Osteoblast (primary cell): ENCODE measurements at places on chromosomes 13 and 19. TPM values are rescaled to one million over a fixed set of nuclear protein-coding genes. Genes with fewer than 3 reads are reported as not detected.
A peak's percentile ranks its signal among the peaks of the same experiment; 100 is the strongest.

DNA sequence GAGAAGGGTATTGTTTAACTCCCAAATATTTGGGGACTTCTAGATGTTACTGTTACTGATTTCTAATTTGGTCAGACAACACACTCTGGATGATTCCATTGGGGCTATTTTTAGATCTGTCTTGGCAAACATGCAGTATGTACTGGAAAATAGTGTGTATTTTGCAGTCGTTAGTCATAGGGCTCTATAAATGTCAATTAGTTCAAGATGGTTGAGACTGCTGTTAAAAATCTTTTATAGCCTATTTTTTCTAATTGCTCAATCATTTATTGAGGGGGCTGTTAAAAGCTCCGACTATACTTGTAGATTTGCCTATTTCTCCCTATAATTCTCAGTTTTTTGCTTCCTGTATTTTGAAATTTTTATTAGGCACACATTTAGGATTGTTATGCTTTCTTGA is 31.4 kb downstream of the PPP5C start:
- H3K4me3 ChIP-seq: no peak overlapping the region
- H3K4me1 ChIP-seq: peaks cover 24% of the 10 kb centered on the region
- H3K27ac ChIP-seq: peak overlapping the region; percentile 68

- H3K27me3 ChIP-seq: peaks cover 6% of the 10 kb centered on the region
- DNase-seq: no peak
- no peak overlapping the region for H3K27ac ChIP-seq
- H3K4me1 ChIP-seq: no peaks in the 10 kb centered on the region
Observed at GRCh38 chr19:42531313-42531712, 3.0 kb upstream of the CEACAM1 start.

DNA sequence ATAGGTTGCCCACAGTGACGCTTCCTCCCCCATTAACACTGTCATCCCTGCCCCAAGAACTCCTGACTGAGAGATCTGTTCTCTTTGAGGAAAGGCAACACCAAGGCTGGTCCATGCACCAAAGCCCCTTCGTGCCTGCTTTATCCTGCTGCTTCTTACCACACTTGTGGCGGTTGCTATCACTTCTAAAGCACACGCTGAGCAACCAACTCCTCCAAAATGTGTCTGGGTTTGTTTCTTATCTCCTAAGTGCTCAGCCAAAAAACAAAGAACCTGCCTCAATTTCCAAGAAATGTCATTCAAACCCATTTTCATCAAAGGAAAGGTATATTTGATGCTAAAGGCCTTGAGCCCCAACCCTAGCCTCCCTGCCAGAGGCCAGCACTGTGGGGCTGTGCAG is 14.6 kb downstream of the ATP7B start:
- H3K36me3 ChIP-seq: no peaks in the 10 kb centered on the region
- no peaks in the 10 kb centered on the region for H3K4me1 ChIP-seq
- H3K27me3 ChIP-seq: peaks cover 31% of the 10 kb centered on the region
- H3K4me3 ChIP-seq: no peak overlapping the region
- DNase-seq: no peak
- no peak overlapping the region for H3K27ac ChIP-seq

DNA sequence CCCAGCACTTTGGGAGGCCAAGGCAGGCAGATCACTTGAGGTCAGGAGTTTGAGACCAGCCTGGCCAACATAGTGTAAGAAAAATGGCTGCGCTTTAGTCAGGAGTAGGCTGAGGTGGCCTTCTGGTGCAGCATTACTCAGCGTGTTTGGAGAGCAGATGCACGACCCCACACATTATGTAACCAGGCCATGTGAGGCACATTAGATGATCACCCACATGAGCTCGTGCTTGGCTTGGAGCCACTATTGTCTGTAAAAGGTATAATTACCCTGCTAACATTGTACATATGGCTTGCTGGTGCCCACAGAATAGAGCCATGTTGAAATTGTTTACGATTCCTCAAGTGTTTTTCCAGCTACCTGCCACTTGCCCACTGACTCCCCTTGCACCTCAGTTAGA is 24.0 kb upstream of the SCEL start:
- DNase-seq: no peak
- H3K27ac ChIP-seq: no peak overlapping the region
- H3K4me1 ChIP-seq: peaks cover 28% of the 10 kb centered on the region
- no peaks in the 10 kb centered on the region for H3K36me3 ChIP-seq
- no peaks in the 10 kb centered on the region for H3K27me3 ChIP-seq
- H3K4me3 ChIP-seq: no peak overlapping the region

DNA sequence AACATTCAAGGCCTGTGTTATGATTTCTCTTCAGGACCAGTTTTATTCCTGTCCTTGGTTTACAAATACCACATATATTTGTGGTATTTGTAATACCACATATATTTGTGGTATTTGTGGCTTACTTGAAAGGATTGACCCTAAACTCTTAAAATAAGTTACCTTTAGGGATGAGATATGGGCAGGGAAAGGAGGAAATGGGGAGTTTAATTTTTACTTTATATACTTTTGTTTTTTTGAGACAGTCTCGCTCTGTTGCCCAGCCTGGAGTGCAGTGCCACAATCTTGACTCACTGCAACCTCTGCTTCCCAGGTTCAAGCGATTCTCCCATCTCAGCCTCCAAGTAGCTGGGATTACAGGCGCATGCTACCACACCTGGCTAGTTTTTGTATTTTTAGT is 2.3 kb upstream of the TGDS start:
- H3K27ac ChIP-seq: no peak overlapping the region
- H3K4me1 ChIP-seq: peaks cover 25% of the 10 kb centered on the region
- H3K36me3 ChIP-seq: no peaks in the 10 kb centered on the region
- DNase-seq: no peak
- no peak overlapping the region for H3K4me3 ChIP-seq

DNA sequence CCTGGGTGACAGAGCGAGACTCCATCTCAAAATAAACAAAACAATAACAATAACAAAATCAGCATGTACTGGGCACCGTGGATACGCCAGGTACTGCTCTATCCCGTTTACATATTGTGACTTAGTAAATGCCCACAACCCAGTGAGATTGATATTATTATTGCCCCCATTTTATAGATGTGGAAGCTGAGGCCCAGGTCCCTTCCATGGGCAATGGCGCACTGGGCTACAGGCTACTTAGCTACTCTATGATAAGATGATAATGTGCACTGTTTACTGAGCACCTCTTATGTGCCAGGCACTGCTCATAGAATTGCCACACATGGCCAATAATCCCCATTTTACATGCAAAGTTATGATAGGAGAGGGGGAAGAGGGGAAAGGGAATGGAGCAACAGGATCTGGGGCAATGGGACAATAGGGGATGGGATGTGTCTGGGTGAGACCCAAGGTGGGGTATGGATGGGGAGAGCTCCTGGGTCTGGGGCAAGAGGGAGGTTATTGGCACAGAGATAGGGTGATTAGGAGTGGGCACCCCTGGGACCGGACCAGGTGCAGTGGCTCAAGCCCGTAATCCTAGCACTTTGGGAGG is 5.4 kb downstream of the KCNN4 start:
- peak; percentile 65 for DNase-seq
- H3K4me3 ChIP-seq: no peak overlapping the region
- H3K36me3 ChIP-seq: peaks cover 8% of the 10 kb centered on the region
- H3K27me3 ChIP-seq: no peaks in the 10 kb centered on the region
- no peak overlapping the region for H3K27ac ChIP-seq

GRCh38 chr19:39223703-39224279 is 19.7 kb upstream of the SYCN start:
- peaks cover 10% of the 10 kb centered on the region for H3K27me3 ChIP-seq
- DNase-seq: peak; percentile 71
- no peak overlapping the region for H3K27ac ChIP-seq
- no peaks in the 10 kb centered on the region for H3K36me3 ChIP-seq
- no peaks in the 10 kb centered on the region for H3K4me1 ChIP-seq

- H3K36me3 ChIP-seq: peaks cover 69% of the 10 kb centered on the region
- no peak overlapping the region for H3K4me3 ChIP-seq
- no peaks in the 10 kb centered on the region for H3K27me3 ChIP-seq
Observed at GRCh38 chr19:46840498-46840942, 10.1 kb downstream of the AP2S1 start.

- peak overlapping the region; percentile 63 for H3K4me3 ChIP-seq
- no peak for DNase-seq
Observed at GRCh38 chr13:26052337-26052736, 521 bp upstream of the SHISA2 start.

DNA sequence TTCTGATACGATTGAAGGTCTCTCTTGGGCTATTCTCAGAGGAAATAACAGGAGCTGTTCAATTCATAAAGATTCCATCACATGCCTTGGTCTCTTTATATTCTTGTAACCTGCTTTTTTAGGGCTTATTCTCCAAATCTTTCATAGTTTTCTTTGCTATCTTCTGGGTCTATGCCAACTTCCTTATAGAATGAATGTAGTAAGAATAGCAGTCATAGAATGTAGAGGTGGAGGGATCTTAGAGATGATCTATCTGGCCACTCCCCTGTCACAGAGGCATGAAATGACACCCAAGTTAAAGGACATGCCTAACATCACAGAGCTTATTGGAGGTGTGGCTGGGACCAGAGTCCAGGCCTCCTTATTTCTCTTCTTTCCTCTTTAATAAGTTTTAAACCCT is 13.2 kb downstream of the LCP1 start:
- no peaks in the 10 kb centered on the region for H3K36me3 ChIP-seq
- H3K27me3 ChIP-seq: peaks cover 16% of the 10 kb centered on the region
- H3K27ac ChIP-seq: no peak overlapping the region
- DNase-seq: no peak

DNA sequence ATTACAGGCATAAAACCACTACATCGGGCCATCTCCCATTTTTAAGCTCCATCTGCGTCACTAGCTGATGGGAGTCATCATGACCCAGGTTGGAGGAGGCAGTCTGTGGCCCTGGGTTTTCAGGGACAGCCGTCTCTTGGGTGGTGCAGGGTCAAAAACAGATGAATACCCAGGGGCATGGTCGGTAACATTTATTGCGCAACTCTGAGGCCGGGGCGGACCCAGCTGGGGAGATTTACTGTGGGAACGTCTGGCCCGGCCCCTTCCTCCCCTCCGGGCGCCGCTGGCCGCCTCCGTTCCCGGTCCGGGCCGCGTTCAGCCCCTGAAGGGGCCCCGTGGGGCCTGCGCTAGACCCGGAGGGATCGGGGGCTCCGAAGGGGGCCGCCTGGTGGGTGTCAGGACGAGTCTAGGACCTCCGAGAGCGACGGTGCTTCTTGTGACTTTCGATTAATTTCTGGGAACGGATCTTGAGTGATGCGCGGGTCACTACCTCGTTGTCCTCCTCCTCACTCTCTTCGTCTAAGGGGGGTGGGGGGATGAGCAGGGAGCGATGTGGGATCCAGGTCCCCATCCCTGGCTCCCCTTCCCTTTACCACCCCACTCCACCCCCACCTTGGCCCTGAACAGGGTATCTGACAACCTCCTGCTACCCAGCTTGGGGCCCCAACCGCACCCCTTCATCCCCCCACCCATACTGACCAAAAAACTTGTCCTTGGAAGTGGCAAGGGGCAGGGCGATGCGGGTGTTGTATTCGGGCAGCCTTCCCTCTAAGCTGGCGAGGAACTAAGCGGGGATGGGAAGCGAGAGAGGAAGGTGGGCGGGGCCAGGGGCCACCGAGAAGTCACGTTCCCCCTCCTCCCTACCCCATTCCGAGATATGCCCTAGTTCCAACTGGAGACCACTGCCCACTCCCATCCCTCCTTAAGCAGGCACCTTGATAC is 1.6 kb upstream of the RGL3 start:
- H3K27me3 ChIP-seq: peaks cover 14% of the 10 kb centered on the region
- no peaks in the 10 kb centered on the region for H3K36me3 ChIP-seq

DNA sequence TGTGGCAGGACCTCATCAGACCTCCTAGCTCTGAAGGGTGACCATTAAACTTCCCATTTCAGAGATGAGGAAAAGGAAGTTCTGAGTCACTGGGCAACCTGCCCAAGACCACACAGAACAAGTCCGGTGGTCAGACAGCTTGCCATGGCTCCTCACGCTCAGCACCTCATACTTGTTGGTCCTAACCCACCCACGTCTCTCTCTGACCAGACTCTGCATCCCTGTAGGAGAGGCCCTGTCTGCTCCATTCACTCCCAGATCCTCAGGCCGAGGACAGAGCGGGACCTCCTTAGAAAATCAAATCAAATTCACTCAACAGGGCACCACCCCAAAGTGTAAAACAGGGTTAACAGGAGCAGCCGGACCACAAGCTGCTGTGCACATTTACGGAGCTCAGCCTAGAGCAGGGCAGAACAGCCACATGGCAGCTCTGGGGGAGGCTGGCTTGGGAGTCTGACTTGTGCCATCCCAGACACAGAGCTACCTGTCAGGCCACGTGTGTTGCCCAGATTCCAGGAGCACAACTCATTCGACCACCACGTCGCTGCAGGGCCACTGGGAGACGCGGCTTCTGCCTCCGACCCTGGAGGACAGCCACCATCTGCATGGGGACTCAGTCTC is 1.7 kb downstream of the MIER2 start:
- no peaks in the 10 kb centered on the region for H3K27me3 ChIP-seq
- H3K36me3 ChIP-seq: peaks cover 14% of the 10 kb centered on the region
- peak; percentile 99 for DNase-seq
- peaks cover 27% of the 10 kb centered on the region for H3K4me1 ChIP-seq

DNA sequence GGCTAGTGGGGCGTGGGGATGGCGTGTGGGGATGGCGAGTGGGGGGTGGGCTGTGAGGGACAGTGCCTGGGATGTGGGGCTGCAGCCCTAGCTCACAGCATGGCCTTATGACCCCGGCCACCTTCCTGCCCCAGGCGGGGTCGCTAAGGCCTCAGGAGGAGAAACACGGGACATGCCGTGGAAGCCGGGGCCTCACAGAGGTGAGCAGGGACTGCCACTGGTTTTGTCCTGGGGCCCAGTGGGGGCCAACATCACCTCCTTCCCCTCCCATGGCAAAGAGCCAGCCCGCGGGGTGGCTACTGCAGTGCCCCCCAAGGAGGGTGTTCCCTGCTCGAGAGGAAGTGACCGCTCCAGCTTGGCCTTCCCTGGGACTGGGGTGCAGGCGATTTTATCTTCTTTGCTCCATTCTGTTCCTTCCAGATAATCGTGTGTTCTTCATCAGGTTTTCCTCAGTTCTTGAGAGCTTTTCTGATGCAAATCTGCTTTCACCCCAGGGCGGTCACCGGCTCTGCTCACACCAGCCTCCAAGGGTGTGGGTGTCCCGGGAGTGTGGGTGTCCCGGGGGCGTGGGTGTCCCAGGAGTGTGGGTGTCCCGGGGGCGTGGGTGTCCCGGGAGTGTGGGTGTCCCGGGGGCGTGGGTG is 1.2 kb downstream of the F7 start:
- DNase-seq: no peak
- H3K4me3 ChIP-seq: no peak overlapping the region
- H3K4me1 ChIP-seq: no peaks in the 10 kb centered on the region
- H3K36me3 ChIP-seq: no peaks in the 10 kb centered on the region
- H3K27ac ChIP-seq: no peak overlapping the region
- peaks cover 16% of the 10 kb centered on the region for H3K27me3 ChIP-seq

GRCh38 chr13:97448503-97449251 is 14.7 kb downstream of the RAP2A start:
- peaks cover 4% of the 10 kb centered on the region for H3K36me3 ChIP-seq
- H3K4me3 ChIP-seq: no peak overlapping the region
- no peaks in the 10 kb centered on the region for H3K27me3 ChIP-seq
- H3K4me1 ChIP-seq: no peaks in the 10 kb centered on the region

- no peak for DNase-seq
- no peaks in the 10 kb centered on the region for H3K4me1 ChIP-seq
- no peaks in the 10 kb centered on the region for H3K27me3 ChIP-seq
- H3K4me3 ChIP-seq: no peak overlapping the region
- H3K36me3 ChIP-seq: no peaks in the 10 kb centered on the region
Observed at GRCh38 chr19:5738423-5738822, 18.0 kb downstream of the CATSPERD start.

Gene MISP3
- total RNA-seq: 0.59 and 1.1 TPM in 2 replicates

Gene ZNF222
- total RNA-seq: 6.8 and 7.6 TPM in 2 replicates
